T follicular helper cell (primary cell): ENCODE measurements at places on chromosomes 3 and 15.

GRCh38 chr3:63864008-63864964 is 619 bp downstream of the ATXN7 start:
- DNase-seq: peak; percentile 20

DNA sequence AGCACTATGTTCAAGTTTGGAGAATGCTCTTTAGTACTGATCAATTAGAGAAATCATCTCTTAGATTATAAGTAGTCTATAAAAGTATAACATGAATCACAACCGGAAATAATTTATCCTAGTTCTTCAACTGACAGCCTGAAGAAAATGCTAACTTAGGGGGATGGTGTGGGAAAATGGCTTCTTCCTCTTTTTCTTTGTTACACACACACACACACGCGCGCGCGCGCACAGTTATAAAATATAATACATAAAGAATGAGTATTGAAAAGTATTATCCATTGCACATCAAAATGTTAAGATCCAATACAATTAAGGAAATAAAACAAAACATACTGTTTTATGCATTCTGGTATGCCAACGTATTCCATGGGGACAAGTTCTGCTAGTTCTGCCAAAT is 11.2 kb upstream of the GTF2A2 start:
- DNase-seq: no peak

- DNase-seq: no peak
Observed at GRCh38 chr3:13570391-13571194, 21.7 kb downstream of the FBLN2 start.

DNA sequence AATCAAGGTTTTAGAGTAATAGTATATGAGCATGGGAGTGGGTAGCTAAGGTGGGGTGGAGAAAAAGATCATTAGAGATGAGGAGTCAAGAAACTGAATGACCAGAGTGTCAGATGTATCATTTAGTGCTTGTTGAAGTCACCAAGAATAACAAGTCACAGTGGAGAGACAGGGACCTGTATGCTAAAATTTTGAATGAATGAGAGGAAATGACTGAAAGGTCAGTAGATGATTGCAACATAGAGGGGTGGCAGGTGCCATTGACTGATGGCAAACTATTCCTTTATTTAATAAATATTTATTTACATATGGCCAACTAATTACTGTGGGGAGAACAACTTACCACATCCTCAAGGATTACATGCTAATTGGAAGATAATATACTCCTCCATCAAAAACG is 75.0 kb upstream of the ANKRD28 start:
- no peak for DNase-seq

GRCh38 chr3:120682095-120682681 is at the start of gene HGD:
HGD (minus strand) TSS chr3:120682239; CDS start chr3:120682111, 128 bp downstream.
- DNase-seq: no peak

- no peak for DNase-seq
Observed at GRCh38 chr3:12755754-12756153, 3.3 kb downstream of the TMEM40 start.

DNA sequence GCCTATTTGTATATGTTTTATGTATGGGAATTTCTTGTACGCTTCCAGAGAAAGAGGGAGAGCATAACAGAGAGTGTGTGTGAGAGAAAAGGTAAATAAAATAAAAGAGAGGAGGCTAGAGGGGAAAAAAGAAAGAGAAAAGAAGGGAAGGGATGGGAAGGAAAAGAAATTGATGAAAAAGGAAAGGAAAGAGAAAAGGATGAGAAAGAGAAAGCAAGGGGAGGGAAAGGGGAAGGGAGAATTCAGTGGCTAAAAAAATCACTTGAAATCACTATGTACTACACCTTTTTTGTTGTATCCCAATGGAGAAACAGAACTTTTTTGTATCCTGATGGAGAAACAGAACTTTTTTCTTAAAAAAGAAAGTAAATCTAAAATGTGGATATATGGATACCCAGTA is 165.5 kb upstream of the MBNL1 start:
- no peak for DNase-seq

DNA sequence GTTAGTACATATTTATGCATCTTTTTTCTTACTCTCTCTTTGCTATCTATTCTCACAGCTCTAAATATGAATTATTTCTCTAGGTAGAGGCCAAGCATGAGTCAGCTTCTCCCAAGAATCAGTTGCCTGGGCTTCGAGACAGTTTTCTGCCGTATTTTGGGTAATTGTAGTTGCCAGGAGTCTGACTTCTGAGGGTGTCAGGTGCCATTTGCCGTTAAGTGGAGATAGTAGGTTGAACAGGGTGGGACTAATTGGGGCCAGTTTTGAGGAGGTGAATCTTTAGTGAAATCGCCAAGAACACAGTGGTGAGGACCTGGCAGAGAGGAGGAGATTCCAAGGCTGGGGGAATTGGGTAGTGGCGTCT is 7.8 kb upstream of the NRROS start:
- DNase-seq: no peak

- no peak for DNase-seq
Observed at GRCh38 chr3:197348014-197348413, 49.6 kb upstream of the DLG1 start.

GRCh38 chr15:99076109-99076508 is 28.8 kb upstream of the SYNM start:
- DNase-seq: no peak

DNA sequence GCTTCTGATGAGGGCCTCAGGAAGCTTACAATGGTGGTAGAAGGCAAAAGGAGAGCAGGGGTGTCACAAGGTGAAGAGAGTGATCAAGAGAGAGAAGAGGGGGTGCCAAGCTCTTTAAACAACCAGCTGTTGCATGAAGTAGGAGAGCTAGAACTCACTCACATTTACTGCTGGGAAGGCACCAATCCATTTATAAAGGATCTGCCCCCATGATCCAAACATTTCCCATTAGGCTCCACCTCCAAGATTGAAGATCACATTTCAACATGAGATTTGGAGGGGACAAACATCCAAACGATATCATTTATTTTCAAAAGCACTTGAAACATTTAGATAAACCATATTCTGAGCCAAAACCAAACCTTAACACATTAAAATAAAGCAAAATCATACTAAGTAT is 26.3 kb downstream of the ANKRD28 start:
- DNase-seq: no peak

GRCh38 chr3:141858312-141858711 is 18.1 kb upstream of the ATP1B3 start:
- DNase-seq: no peak
